ENCODE measurements at places on chromosomes 11 and 22.

DNA sequence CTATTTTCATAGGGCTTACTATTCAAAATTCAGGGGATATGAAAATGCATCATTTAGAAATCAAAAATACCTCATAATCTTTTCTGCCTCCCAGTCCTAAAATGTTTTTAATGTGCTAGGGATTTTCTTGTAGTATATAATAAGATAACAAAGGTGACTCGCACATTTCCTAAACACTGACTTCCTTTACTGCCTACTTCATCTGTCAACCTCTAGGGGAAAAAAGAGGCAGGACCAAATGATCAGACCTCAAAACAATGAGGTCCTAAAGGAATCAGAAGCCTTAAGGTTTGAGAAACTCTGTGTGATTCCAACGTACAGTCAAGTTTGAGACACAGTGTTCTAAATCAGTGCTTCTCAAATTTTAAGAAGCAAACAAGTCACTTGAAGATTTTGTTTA is 56.1 kb upstream of the POU2AF2 start:
- no peak for DNase-seq

DNA sequence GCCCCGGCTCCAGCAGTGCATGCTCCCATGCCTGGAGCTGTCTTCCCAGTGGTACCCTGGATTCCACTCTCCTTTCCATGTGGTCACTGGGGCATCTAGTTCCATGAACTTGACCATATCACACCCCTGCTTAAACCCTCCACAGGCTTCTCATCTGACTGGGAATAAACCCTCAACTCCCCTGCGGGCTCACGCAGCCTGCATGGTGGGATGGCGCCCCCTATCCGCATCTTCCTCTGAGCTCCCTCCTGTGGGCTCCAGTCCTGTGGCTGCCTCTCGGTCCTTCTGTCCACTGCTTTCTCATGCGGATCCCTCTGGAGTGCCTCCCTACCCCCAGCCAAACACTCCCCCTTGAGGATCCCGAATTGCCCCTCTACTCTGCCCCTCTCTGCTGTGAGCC is 41.4 kb upstream of the TTLL12 start:
- no peak for DNase-seq

- DNase-seq, result no peak
Measured at GRCh38 chr11:45927684-45928413, 5.4 kb downstream of the LARGE2 start.

DNA sequence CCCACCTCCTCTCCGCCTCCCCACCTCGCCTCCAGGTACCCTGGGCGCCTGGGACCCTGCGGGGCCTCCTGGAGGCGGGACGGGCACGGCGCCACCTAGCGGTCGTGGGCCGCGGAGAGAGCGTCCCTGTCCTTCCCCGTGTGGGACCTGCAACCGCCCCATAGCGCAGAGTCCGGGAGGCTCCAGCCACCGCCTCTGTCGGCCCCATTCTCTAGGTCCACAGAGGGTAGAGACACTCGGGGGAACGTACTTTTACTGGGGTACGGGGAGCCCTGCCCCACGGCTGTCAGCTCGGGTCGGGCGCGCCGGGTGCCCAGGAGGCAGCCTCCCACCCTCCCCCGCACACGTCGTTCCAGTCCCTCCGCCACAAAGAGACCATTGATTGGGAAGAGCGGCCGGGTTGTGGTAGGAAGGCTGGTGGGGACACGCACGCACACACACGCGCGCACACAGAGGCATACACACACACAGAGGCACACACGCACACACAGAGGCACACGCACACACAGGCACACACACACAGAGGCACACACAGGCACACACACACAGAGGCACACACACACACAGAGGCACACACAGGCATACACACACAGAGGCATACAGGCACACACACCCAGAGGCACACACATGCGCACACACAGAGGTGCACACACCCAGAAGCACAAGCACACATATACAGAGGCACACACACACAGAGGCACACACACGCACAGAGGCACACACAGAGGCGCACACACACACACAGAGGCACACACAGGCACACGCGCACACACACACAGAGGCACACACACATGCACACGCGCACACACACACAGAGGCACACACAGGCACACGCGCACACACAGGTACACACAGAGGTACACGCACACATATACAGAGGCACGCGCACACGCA is 12.6 kb upstream of the NECTIN1 start:
- DNase-seq, result no peak

GRCh38 chr11:31301549-31302510 is 67.7 kb downstream of the DCDC1 start:
- DNase-seq, result no peak

DNA sequence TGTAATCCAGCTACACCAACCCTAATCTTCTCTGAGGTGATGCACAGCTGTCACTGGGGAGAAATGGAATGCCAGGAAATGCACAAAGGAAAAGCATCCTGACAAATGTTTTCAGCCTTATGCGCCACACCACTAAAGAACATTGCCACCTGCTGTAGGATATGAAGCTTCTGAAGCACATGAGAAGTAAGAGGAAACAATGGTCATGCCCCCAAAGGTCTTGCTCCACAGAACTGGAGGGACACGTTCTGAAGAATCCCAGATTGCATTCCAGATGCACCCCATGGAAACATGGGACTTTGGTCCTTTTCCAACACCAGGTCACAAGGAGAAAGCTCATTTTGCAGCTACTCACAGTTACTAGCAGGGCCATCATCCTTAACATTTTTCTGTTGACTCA is 48.7 kb upstream of the ZBED5 start:
- DNase-seq, result no peak

DNA sequence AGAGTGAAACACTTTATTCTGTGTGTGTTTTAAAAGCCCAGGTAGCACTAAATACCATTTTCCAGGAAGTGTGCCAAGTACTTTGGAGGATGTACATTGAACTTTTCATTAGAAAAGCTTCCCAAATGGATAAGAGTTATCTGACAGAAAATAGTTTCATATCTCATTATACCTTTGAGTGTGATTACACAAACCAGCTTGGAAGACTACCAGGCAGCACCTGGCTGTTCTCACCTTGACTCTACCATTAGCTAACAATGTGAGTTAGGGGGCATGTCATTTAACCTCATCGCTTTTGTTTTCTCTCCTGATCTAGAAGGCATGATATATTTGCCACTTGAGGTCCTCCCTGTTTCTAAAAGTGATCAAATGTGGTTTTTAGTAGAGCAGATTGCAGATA is 50.2 kb downstream of the GRM5 start:
- DNase-seq, result no peak

DNA sequence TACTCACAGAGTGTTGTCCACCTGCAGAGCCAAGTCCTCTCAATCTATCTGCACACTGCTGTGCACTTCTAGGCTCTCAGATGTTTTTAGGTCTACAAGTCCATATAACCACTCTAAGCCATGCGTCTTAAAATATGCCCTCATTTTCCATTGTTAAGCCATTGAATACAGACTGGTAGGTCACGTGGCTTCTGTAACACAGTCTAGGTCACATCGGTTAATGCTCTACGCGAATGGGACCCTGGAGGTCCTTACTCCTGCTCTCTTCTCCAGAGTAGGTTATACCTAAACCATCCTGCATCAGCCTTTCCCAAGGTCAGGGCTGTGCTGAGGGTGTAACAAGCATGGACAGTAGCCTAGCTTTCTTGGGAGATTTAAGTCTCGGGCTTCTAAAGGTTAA is 819 bp downstream of the JAML start:
- DNase-seq, result no peak

DNA sequence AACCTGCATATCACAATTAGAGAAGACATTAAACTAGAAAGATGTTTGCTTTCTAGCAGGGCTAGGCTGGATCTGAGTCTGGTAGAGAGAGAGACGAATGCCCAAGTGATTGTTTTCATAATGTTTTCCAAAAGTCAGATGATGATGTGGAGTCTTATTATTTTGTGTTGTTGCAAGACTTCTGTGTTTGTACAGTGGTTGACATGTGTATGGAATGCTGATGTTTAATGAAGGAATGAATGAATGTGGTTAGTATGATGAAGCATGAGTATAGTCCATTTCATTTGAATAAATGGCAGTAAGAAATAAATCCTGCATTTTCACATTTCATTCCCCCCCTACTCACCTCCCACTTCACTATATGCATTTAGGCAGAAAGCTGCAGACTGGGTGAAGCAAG is 69.6 kb downstream of the PPP2R1B start:
- DNase-seq, result peak; percentile 29

DNA sequence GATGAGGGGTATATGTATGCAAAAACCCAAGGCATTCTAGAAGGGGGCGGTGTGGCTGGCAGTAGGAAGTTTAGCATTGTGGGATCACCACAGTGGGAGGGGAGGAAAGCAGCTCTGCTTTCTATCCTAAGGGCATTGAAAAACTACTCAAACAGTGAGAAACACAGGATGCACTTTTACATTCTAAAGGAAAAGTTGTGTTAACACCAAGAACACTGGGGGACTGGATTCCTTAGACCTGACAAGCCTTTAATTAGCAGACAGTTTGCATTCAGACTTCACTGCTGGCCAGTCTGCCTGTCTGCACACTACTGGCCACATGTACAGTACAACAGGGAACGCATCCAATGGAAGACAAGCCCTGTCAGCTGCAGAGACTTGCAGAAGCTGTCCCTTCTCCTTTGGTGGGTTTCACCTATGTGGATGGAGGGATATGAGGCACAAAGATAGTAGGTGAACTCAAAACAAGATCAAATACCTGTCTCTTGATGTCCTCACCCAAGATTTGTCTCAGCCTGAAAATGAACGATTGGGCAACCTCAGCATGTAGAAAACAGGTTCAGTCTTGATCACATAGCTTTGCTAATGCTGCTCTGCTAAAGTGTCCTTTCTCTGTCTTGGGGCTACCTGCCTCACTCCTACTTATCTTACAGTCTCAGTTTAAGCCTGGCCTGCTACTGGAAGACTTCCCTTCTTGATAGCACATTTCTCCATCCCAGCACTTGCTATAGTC is 64.8 kb downstream of the TENM4 start:
- no peak for DNase-seq

DNA sequence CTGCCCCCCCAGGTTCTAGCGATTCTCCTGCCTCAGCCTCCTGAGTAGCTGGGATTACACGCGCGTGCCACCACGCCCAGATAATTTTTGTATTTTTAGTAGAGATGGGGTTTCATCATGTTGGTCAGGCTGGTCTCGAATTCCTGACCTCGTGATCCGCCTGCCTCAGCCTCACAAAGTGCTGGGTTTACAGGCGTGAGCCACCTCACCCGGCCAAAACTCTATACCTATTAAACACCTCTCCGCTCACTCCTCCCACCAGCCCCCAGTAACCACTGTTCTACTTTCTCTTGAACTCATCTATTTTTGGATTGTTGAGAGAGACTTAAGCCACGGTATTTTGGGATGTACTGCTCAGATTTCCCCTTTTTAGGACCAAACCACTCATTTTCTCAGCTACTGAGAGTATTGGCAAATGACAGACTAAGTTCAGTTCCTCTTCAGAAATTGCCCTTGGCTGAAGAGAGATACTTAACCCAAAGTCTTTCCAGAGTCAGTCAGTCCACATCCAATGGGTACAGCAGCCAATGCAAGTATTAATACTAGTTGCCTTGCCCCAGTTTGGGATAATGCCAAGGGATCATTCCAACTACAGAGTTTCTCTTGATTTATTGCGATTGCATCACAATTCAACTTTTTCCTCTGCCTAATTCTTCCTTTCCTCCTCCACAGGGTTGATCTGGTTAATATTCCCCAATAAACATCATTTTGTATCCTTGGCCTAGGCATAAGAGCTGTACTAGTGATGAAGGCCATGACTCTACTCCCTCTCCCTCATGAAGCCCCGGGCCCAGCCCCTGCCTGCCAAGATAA is 36.8 kb upstream of the CSTF3 start:
- no peak for DNase-seq

DNA sequence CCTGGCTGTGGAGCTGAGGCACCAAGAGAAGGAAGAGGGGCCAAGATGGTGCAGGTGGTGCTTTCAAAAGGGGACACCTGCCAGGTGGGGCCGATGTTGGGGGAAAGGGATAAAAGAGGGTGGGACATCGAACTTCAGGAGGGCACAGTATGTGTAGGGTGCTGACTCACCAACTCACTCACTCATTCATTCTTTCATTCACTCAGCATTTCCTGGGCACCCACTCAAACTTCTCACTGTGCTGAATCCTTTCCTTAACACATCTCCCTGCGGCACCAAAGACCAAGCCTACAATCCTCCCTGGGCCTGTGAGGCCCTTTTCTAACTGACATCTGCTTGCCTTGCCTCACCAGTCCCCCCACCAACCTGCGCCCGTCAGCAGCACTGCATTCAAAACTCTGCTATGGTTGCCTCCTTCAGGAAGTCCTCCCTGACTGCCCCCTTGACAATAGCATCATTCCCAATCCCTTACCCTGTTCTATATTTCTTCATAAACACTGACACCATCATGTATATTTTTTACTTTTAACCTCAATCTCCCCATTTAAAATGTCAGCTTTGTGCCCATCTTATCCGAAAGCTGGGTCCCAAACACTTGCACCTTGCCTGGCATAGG is 246.6 kb downstream of the MN1 start:
- DNase-seq, result no peak

GRCh38 chr11:119924017-119924416 is 195.0 kb upstream of the NECTIN1 start:
- DNase-seq, result no peak

GRCh38 chr11:128171506-128171905 is 415.9 kb downstream of the ETS1 start:
- no peak for DNase-seq

GRCh38 chr22:26429458-26430286 is 612 bp downstream of the ASPHD2 start:
- DNase-seq, result no peak

DNA sequence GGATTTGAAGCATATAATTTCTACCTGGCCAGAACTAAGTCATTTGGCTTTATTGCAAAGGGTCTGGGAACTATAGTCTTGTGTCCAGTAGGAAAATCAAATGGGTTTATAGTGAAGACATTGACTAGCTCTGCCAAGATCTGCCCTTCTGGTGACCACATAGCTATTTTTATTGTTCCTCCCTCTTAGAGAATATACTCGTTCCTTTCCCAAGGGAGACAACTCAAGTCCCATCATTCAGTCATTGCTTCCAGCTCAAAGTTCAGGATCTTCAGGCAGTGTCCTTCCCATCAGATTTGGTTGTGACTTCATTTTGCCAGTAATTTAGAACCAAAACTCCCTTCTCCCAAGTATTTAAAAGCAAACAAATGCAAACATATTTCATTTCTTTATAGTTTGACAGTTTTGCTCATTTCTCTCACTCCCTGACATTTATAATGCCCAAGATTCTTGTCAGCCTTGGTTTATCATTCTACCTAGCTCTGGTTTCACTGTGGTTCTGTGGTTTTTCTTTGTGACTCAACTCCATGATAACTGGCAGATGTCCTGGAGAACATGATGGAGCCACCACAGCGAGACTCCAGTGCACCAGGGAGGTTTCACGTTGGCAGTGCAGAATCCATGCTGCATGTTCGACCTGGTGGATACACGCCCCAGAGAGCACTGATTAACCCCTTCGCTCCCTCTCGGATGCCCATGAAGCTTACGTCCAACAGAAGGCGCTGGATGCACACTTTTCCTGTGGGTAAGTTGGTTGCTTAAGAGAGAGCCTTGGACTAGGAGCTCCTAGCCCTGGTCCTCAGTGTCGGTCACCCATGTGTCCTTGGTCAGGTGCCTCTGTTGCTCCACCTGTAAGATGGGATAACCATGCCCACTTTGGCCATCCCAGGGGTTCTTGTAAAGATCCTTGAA is 64.9 kb downstream of the DEPDC5 start:
- no peak for DNase-seq

All from AG09309 (cell line).